CD4-positive, alpha-beta T cell treated with Interleukin-17A for 1 hour (primary cell): ENCODE measurements at places on chromosomes 2 and 18.

DNA sequence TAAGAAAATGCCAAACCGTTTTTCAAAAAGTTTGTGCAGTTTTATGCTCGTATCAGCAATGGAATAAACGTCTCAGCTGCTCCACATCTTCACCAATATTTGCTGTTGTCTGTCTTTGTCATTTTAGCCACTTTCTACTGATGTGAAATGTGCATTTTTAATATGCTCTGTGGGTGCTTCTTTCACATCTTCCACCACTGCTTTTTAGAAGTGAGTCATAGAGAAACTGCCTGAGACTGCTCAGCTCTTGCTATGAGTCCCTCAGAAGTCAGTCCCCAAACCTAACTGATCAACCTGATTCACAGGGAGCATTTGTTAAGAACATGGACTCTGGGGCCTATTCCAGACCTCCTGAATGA lies 41.0 kb upstream of the EPC2 start:
- DNase-seq = no peak

- DNase-seq = peak; percentile 25
Measured at GRCh38 chr2:121746071-121746578, 9.3 kb upstream of the TSN start.

DNA sequence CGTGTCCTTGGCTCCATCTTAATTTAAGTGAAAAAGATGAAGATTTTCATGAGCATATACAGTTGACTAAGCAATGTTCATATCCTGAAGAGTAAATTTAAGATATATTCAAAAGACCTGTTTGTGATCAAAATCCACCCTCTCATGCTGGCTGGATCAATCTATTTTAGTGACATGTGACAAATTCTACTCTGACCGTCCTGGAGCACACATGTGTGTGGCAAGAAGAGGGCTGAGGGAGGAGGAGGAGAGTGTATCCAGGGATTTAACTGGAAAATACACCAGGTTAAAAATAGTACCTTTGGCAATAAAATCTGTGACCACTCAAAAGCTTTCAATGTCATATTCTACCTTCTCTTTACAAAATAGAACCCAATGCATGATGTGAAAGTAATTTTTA lies 228.7 kb downstream of the PID1 start:
- DNase-seq = no peak

GRCh38 chr2:224133387-224133786 lies 94.3 kb upstream of the SERPINE2 start:
- DNase-seq = no peak

GRCh38 chr18:13836559-13836958 lies 12.6 kb downstream of the MC5R start:
- DNase-seq = no peak

DNA sequence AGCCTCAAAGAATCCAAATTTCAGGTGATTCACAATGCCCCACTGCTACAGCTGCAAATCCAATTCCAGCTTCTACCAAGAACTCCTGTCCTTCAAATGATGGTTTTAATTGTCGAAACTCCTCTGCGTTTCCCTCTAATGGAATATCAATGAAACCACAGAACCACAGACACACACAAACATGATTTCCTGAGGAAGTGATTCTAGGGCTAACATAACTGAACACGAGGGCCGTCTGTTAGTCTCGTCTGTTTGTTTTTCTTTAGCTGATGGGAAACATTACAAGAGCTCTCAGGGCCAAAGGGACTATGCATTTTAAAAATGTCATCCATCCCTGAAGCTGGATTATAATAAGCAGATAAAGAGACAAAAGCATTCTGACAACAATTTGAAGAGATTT lies 59.4 kb downstream of the RNF152 start:
- peak; percentile 26 for DNase-seq

GRCh38 chr18:70279470-70279869 lies 9.4 kb upstream of the SOCS6 start:
- DNase-seq = no peak

- no peak for DNase-seq
Measured at GRCh38 chr2:42457011-42457410, 36.8 kb downstream of the KCNG3 start.

- no peak for DNase-seq
Measured at GRCh38 chr2:106153781-106154180, 40.3 kb downstream of the UXS1 start.

DNA sequence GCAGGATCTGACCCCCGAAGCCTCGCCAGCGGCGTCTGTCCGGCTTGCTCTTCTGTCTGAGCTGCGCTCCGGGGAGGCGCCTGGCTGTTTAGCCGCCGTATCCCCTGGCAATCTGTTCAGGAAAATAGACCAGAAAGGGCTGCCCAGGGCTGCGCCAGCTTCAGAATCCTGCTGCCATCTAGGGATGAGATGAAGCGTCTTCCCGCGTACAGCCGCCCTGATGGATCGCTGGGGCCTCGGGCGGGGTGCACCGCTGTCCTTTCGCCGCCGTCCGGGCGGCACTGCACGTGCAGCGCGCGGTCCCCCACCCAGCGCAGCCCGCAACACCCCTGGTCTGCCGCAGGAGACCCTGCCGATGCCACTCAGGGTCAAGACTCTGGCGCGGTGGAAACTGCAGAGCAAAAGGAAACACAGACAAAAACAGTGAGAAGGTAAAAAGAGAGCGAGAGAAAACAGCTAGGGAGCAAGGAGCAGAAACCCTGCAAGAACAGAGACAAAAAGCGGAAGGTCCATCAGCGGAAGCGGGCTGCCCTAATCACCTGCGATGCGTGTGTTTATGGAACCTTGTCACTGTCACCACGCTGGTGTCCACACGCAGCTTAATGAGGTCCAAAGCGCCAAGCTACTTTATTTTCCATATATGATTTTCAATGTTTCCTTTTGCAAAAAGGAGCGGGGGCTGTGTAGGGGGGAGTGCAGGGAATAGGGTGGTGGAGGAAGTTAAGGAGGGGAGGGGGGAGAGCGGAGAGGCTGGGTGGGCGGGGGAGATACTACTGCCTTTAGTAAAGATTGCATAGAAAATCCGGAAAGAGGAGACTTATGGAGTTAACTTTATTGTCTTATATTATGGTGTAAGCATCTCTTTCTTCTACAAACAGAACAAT lies 2113.3 kb upstream of the PIK3C3 start:
- DNase-seq = no peak

DNA sequence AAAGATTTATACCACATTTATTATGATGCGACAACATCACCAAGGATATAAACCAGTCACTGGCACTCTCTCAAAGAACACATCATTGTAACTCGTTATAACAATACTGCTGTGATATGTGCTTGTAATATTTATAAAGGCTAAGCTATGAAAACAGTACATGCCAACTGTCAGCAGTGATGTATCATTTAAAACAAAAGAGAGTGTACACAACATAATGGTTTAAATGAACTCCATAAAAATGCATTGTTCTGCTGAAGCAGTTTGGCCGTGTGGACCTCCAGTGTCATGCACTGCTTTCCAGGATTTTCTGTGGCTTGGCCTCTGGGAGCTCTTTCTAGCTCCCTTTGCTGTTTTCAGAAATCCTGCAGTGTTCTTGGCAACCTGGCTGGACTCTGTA lies 215.6 kb downstream of the MTX2 start:
- no peak for DNase-seq

DNA sequence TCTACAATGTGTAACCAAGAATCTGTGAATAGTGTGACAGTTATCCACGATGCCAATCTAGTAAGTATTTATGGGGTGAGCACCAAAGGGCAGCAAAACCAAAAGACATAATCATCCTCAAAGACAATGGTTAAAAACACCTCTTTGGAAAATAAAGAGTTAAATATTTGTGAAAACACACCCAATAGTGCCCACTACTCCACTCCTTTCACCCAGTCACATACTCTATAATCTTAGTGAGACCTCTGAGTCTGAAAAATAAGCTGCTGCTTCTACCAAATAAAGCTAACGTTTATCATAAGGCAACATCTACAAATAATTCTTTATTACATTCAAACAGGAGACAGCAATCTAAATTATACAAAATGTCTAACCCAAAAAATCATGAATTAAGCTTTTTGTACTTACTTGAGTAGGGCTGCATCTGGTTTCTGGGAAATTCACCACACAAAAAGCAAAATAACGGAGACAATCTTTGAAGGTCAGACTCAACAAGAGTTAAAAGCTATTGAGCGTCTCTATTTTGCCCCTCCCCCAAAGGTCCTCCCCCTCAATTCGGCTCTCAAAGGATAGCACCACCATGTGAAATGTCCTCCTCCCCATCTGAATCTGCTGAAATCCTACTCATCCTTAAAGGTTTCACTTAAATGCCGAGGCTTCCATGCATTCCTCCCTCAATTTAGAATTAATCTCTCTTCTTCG lies 2.0 kb downstream of the RAPH1 start:
- no peak for DNase-seq

GRCh38 chr18:70072678-70073077 lies 125.0 kb upstream of the CD226 start:
- peak; percentile 32 for DNase-seq

DNA sequence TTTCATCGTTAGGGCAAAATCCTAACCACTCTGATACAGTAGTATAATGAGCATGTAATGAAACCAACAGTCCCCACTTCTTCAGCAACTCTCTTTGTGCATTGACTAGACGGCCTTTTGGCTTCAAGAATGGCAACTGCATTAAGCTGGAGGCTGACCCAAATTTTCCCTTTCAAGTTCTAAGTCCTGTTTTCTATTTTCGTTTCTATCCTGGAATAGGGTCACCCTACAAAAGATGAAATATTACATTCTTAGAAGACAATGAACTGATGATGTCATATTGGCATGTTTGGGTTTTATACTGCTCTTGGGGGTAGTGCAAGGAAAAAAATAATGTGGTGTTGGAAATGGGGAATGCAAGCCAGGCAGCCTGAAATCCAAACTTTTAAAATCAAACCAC lies 254.4 kb downstream of the ETAA1 start:
- DNase-seq = no peak

- no peak for DNase-seq
Measured at GRCh38 chr2:8520791-8521344, 161.0 kb upstream of the ID2 start.

DNA sequence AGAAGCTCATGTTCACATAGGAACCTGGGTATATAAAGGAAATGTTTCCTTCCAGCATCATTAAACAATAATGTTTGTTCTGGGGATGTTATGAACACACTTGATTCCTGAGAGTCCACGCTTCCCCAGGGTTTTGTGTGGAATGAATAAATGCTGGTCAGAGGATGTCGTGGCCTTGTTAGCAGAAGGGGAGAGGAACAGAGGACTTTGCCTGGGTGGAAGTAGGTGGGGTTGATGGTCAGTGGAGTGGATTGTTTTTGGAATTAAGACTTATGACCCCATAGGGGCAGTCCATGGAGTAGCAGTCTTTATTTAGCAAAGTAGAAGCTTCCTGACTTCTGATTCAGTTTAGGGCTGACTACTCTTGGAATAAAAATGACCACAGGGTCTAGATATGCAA lies 139.6 kb downstream of the MYO1B start:
- DNase-seq = no peak

DNA sequence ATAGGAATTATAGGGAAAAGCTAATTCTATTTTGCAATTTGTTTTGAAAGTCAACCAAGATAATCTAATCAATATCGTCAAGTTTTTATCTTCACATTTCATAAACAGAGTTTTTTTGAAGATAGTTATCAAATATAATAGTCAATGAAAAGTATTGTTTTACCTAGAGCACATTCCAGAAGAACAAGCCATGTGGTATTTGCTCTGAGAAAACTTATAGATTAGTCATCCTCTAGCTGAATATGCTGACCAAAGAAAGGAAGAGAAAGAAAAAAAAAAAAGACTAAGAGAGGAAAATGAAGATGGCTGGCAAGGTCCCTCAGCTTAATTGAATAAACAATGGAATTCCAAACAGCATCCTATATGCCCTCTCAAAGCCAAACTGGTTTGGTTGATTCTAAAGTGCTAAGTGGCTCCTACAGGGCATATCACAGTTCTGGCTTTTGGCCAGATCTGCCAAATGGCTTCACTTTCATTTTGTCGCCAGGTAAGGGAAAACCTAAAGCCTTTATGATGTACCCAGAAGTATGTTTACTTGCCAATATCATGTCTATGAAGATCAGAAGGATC lies 132.6 kb downstream of the VWC2L start:
- no peak for DNase-seq

GRCh38 chr18:65750389-65751154 lies at the start of gene CDH7:
Gene CDH7, plus strand, starts transcription at chr18:65751012. Its CDS starts 11,831 bp downstream, at chr18:65762843.
- DNase-seq = no peak

DNA sequence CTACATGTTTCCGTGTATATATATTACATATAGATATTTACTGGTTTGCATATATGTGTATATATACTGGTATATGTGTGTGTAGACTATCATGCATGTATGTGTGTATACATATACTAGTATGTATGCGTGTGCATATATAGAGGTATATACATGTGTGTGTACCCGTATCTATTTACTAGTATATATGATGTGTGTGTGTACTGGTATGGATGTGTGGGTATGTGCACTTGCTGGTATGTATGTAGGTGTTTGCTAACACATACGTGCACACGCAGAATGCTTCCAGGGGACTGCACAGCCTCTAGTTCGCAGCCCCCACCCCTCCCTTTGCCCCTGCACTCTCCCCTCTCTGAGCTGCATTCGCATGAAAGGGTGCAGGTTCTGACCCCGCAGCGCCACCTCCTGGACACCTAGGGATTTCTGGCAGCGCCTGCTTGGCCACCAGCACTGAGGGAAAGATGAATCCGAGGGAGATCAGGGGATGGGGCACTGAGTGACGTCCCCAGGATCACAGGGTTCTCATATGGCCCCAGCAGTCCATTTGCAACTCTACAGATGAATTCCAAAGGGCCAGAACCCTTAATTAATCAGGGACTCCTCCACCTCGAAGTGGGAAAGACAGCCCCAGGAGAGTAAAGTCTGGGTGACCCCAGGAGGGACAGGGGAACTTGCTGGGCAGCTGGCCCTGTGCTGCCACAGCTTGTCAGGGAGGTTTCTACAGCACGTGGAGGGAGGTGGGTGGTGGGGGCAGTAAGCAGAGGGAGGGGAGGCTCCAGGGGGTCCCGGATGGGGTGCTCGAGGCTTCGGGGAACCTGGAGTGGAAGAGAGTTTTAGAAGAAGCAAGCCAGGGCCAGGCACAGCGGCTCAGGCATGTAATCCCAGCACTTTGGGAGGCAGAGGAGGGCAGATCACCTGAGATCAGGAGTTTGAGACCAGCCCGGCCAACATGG lies 66.8 kb upstream of the ASAP2 start:
- peak; percentile 53 for DNase-seq

DNA sequence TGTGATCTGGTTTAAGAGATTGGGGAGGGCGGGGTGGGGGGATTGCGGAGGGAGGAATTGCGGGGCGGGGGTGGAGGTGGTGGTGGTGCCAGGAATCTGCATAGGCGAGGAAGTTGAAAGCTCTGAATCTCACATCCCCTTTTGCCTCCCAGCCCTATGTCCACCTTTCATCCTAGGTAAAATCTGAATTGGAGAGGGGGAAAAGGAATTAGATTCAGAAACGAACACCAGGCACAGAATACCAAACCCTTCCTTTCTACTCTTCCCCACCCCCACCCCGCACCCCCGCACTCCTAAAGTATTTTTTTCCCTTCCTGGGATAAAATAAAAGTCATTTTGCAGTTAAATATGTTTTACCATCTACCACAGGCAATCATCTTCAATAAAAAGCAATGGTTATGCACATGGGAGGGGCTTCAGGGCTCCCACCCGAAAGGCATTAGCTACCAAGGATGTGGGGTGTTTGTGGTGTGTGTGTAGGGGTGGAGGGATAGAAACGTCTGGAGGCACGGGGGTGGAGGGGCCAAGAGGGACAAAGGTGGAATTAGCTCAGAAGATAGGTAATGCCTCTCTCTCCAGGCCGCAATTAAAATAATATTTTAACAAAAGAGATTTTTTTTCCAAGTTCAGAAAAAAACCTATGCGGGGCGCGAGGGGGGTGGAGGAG lies 1.8 kb downstream of the IGFBP5 start:
- no peak for DNase-seq

GRCh38 chr2:27171351-27171848 lies 22.6 kb downstream of the TCF23 start:
- no peak for DNase-seq
